NCI-H524 treated with DMSO at 0.1 percent for 48 hours (cell line): ENCODE measurements at places on chromosomes 4 and X.

DNA sequence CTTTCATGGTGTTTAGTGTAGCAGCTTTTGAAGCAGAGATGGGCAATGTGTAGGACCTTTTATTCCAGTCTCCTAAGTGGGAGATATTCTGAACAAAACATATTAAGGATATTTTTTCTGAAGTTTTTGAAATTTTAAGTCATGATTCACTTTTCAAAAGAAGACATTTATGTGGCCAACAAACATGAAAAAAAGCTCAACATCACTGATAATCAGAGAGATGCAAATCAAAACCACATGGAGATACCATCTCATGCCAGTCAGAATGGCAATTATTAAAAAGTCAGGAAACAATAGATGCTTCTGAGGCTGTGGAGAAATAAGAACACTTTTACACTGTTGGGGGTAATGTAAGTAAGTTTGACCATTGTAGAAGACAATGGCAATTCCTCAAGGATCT is 76.0 kb downstream of the FAT4 start:
- DNase-seq, result no peak

DNA sequence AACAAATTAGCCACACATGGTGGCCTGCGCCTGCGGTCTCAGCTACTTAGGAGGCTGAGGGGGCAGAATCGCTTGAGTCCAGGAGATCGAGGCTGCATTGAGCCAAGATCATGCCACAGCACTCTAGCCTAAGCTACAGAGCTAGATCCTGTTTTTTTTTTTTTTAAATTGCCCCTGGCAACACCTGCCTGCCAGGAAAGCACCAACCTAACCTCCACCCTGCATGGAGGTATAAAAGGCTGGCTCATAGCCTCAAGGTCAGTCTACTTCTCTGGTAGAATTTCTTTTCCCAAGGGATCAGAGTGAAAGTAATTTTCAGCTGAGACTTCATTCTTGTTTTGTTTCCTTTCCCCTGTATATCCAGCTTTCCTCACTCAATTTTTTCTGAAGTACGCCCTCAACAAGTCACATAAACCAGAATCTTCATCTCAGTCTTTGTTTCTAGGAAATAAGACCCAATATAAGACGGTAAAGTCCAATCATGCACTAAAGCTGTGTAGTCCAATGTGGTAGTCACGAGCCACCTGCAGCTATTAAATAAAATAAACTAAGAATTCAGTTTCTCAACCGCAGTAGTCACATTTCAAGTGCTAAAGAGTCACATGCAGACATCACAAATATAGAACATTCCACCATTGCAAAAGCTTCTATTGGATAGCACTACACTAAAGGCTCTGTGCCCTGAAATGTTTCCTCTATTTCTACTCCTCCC is 113.3 kb downstream of the HPGD start:
- no peak for DNase-seq

- no peak for DNase-seq
Observed at GRCh38 chr4:54687887-54688841, 30.4 kb downstream of the KIT start.

- no peak for DNase-seq
Observed at GRCh38 chrX:47743504-47743903, 84.5 kb upstream of the UXT start.

DNA sequence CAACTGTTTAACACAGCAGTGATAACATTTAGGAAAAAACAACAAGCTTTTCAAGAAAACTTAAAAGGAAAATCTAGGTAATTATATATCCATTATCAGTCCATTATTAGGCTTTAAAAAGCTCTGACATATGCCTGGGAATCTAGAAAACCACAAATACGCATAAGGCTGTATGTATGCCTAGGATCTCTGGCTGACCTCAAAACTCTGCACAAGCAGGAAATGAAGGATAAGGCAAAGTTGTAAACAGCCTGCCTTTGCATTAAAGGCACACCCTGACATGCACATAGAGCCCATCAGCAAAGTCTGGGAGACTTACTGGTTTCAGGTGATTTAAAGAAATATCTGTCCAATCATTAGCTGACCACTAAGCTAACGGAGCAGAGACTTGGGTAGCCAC is 14.0 kb downstream of the TIMP1 start:
- DNase-seq, result no peak

DNA sequence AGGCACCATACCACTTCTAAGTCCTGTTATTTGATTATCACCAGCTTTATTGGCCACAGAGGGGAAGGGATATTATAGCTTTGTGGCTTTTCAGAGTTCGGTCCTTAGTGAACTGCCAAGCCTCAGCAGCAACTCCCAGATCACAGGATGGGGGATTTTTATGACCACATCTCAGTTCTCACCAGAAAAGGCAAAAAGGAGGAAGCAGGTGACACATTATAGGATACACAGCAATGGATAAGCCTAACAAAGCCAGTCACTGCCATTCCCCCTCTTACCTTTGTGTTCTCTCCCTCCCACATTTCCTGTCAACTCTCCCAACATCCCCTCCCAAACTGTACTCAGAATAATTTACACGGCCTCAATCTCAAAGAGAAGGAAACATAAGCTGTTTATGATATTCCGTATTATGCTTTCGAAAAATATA is 142.8 kb downstream of the MGST2 start:
- no peak for DNase-seq

- no peak for DNase-seq
Observed at GRCh38 chrX:72123471-72124185, 8.1 kb downstream of the RTL5 start.

- DNase-seq, result no peak
Observed at GRCh38 chrX:121256647-121257046, 209.2 kb downstream of the GLUD2 start.

DNA sequence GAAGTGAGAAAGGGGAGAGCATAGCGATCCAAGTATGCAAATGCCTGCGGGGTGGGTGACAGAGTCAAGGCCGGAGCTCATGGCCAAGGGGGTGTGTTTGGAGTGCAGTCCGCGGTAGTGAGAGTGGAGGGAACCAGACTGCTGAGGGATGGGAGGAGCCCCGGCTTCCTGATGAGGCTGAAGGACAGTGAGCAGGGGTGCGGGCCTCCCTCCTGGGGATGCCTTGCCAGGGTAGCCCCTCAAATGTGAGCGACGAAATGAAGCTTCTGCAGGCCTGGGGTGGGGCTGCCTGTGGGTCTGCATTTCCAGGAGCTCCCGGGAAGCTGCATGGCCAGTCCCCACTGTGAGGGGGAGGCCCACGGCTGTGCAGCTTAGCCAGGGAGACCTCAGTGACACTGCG is 45.0 kb downstream of the PSAPL1 start:
- DNase-seq, result no peak

- no peak for DNase-seq
Observed at GRCh38 chrX:3669841-3670475, 43.5 kb downstream of the PRKX start.

- peak; percentile 82 for DNase-seq
Observed at GRCh38 chrX:9062641-9063040, 28.7 kb upstream of the FAM9B start.

- DNase-seq, result no peak
Observed at GRCh38 chr4:23232987-23233386, 540.2 kb downstream of the GBA3 start.

GRCh38 chrX:123308658-123309057 is 124.6 kb downstream of the GRIA3 start:
- DNase-seq, result no peak

DNA sequence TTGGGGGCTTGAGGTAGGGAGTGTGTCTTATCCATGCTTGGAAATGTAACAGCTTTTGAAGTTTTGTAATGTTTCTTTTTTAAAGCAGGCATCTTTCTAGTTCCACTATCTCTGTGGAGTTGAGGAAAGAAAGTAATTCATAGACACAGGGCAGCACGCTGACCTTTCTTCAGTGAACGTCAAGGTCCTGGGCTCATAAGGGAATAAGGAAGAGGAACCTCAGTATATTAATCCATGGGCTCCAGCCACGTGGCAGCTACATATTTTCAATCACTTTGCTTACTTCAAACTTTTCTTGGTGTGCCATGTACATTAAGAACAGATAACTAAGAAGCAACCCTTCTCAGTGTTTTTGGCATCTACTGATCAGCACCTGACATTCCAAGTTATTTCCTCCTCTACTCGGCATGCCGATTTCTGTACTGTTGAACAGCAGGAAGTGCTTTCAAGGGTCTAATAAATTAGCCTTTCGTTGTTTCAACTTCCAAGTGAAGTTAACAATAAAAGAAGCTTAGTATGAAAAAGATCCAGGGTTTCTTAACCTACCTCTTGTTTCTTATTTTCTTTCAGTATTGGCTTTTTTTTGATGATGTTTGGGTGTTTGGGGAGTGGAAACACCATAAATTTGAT is 88.2 kb downstream of the SORBS2 start:
- DNase-seq, result no peak

DNA sequence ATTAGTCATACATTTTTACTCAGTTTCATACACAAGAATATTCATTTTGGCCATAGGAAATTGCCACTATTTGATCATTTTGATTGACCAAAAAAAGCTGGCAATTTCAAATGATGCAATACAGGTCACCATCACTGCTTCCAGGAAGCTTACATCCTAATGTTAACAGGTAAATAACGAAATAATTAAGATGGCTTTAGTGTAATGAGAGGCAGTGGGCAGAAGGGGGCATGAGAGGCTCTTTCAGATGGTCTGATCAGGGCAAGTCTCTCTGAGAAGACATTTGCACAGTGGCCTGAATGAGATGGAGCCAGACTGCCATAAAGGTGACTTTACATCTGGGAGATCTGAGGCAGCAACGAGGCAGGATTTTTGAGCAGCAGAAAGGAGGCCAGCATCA is 170.7 kb downstream of the SLIT2 start:
- DNase-seq, result peak; percentile 9

GRCh38 chr4:139451997-139452396 is 1.9 kb upstream of the RAB33B start:
- DNase-seq, result no peak

GRCh38 chr4:77433418-77433733 is 172.2 kb upstream of the CXCL13 start:
- DNase-seq, result no peak

- DNase-seq, result no peak
Observed at GRCh38 chr4:95093936-95094929, 336.5 kb downstream of the BMPR1B start.

- DNase-seq, result no peak
Observed at GRCh38 chrX:13265549-13266132, 54.2 kb downstream of the ATXN3L start.

- no peak for DNase-seq
Observed at GRCh38 chrX:139112432-139112831, 400.9 kb upstream of the FGF13 start.

DNA sequence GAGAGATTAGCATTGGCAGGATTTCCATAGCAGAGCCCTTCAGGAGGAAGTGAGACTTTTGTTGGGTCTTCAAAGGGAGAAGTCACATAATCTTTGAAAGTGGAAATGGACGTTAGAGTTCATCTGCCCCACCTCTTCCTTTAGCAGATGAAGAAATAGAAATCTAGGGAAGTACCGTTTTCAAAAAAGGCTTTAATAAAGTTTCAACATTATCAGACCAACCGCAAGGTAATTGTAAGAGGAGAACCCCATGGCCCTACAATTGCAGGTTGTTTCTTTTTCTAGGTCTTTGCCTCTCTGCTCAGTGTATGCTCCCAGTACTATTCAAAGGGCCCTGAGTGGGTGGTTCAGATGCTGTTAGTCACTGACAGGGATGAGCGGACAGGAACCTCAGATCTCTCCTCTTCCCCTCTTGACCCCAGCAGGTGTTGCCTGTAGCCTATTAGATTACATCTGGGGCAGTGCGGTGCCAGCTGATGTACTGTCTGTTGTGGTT is 48.6 kb upstream of the AP1S2 start:
- no peak for DNase-seq

GRCh38 chrX:112736310-112736709 is 56.6 kb upstream of the LHFPL1 start:
- no peak for DNase-seq

- no peak for DNase-seq
Observed at GRCh38 chrX:139802048-139802447, 94.1 kb upstream of the MCF2 start.

GRCh38 chr4:183099537-183100297 is 660 bp downstream of the WWC2 start:
- DNase-seq, result no peak

DNA sequence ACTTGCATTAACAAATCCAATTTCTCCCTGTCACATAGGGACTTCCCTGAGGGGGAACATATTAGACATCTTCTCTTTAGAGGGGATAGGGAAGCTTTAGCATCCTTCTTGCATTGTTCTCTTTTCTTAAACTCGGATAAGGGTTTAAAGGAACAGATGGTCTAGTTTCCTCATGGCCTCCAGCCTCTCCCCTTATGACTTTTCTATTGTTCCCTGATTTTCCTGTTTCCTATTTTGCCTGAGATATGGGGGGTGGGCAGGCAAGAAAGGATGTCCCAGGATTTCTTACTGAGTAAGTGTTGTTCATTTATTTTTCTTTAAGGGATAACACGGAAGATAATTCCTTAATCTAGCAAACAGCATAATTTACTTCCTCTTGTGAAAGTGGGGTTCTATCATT is 107.7 kb upstream of the MAGEE2 start:
- no peak for DNase-seq

DNA sequence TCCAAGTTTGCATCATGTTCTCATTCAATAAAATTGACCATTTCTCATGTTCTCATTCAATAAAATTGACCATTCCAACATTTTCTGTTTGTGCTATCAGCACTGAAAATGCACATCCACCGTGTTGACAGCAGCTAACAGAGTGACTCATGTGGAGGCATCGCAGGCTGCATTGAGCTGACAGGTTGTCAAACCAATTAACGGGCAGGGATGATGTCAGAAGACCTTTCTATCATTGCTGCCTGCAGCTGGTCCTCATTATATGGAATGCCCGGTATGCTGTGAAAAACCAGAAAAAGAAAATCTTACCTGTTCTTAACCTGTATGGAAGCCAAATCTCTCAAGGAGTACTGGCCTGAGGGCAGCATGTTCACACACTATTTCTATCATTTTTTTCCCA is 202.0 kb downstream of the SMIM20 start:
- DNase-seq, result no peak

GRCh38 chr4:24809376-24809775 is 14.0 kb downstream of the SOD3 start:
- DNase-seq, result no peak

- no peak for DNase-seq
Observed at GRCh38 chr4:5554376-5554775, 154.0 kb downstream of the EVC2 start.

- no peak for DNase-seq
Observed at GRCh38 chr4:6942238-6942800, 32.7 kb downstream of the TBC1D14 start.

DNA sequence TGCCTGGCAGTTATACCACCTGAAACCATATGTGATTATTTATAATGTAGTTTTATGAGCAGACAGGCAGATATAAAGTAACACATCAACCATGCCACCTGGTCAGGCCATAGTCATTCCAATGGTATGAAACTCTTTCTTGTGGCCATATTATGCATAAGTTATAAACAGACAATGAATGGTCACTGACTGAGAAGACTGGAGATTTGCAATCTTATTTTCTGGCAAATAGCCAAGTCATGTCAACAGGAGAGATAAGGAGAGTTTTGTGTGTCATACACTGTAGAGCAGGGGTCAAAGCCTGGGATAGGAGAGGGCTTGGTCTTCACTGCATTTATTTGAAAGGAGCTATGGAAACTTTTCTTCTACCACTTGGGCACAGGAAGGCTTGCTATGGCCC is 29.5 kb downstream of the SORBS2 start:
- no peak for DNase-seq
